Foreskin keratinocyte (primary cell): ENCODE measurements at places on chromosomes 1 and 21.

- DNase-seq = no peak
Observed at GRCh38 chr1:162568802-162569201, 7.3 kb downstream of the UAP1 start.

DNA sequence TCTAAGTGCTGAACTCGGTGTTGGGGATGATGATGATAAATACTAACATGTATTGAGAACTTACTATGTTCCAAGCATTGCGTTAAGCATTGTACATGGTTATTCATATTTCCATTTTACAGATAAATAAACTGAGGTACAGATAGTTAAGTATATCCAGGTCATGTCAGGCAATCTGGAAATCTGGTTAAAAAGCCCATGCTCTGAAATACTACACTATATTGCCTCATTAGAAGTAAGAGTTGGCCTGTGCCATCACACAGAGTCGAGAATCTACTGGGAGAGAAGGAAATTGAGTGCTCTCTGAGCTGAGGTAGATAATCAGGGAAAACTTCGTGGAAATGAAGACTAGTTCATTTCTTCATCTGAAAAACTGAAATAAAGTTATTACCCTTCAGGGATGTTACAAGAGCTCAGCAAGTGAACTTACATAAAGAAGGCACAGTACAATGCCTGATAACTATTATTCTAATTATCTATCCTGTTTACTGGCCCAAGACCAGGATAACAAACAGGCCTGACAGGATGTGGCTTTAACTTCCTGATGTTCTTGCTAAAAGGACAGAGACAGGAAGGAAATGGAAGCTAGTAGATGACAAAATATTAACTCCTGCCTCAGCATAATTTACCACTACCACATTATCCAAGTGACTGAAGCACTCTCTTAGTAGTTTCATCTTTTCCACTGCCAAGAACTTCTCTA lies 85.6 kb downstream of the EPS15 start:
- DNase-seq = no peak

GRCh38 chr1:77056525-77056924 lies 162.7 kb downstream of the PIGK start:
- DNase-seq = peak; percentile 62

DNA sequence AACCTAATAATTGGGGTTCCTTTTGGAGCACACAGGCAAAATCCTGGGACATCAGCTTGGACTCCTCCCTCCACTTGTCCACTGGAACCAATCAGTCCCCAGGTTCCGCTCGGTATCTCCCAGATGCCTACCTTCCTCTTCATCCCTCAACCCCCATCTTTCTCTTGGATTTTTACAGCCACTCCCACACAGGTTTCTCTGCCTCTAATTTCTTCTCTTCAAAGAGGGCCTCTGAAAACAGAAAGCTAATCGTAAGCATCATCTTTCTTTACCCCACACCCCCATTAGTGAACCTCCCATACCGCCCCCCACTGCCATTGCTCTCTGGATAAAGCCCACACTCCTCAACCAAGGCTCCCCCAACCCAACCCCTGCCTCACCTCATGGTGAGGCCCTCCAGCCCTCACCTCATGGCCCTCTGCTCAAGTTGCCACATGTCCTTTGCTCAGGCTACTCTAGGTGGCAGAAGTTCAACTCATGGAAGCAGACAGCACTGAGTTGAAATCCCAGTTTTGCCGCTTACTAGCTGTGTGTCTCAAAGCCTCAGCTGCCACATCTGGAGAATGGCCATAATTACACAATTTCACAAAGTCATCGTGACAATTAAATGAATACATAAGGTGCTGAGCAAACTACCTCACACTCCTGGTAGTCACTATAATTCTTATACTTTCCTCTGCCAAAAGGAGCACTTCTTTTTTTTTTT lies 18.1 kb upstream of the WASF2 start:
- no peak for DNase-seq

GRCh38 chr1:232509570-232509969 lies 120.4 kb downstream of the SIPA1L2 start:
- no peak for DNase-seq

GRCh38 chr1:89277725-89278124 lies 5.1 kb upstream of the GBP5 start:
- peak; percentile 32 for DNase-seq

DNA sequence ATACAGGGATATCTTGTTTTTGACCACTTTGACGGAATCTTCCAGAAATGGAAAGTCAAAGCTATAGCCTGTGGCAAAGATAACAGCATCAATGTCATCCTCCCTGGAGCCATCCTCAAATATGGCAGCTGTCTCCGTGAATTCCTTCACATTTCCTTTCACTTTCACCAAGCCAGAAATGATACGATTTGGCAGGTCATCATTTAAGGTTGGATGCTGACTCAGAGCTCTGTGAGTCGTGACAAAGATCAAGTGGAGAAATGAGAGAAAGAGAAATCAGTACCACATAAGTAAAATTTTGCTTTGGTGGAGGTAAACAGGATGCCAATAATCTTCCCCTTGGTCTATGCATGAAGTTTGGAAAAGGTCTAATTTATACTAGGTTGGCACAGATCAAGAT lies 23.9 kb downstream of the FMO5 start:
- DNase-seq = no peak
